ENCODE measurements at places on chromosomes 11 and 22.
A peak's percentile ranks its signal among the peaks of the same experiment; 100 is the strongest.

DNA sequence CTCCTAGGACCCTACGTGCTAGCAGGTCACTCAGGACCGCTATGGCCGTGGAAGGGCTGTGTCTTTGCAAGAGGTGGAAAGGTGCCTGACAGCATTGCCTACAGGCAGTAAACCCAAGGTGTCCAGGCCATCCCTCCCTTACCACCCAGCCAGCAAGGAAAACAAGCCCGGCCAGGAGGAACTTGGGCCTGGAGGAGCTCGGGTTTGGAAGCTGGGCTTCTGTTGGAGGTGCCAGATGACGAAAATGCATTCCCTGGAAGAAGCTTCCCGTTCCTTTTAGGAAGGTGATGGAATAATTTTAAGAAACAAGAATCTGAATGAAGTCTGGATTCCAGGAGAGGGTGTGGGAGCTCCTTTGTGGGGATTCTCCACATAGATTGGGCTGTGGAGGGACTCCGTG, 23.6 kb downstream of the FBLN1 start:
- no peak for DNase-seq

DNA sequence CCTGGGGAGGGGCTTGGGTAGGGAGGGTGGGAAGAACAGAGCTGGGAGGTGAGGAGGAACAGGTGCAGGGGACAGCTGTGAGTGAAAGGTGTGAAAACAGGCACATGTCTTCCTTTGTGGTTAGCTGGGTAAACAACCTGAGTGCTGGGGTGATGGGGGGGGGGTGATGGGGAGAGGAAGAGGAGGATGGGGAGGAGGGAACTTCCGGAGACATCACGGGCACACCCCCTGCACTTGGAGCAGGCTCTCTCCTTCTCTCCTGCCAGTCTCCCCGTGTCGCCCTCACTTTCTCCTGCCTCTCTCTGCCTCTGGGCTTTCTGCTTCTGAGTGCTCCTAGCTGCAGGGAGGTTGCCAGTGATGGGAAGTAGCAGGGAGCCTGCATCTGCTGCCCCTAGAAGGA, 8.8 kb downstream of the CXCR5 start:
- peak; percentile 57 for DNase-seq

- DNase-seq, result no peak
Observed at GRCh38 chr11:133133050-133133449, 399.3 kb downstream of the OPCML start.

DNA sequence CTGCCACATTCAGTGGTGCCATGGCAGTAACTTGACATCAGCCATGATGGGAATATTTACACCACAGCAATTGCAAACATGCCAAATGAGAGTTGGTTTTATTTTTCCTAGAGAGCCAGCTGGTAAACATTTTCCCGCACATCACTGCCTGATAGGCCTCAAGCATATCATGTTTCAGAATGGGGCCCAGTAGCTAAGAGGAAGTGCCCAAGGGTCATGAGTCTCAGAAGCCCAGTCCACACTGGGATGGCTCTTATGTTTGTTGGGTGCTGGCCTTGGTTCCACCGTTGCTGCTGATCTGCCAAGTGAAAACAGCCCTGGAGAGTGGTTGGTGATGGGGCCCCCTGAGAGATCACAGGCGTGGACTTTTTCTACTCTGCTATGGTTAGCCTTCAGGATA, 64.3 kb upstream of the NAV2 start:
- no peak for DNase-seq

- no peak for DNase-seq
Observed at GRCh38 chr11:122717264-122717867, 61.8 kb downstream of the UBASH3B start.

GRCh38 chr11:27864091-27864491, 163.8 kb upstream of the BDNF start:
- DNase-seq, result no peak

DNA sequence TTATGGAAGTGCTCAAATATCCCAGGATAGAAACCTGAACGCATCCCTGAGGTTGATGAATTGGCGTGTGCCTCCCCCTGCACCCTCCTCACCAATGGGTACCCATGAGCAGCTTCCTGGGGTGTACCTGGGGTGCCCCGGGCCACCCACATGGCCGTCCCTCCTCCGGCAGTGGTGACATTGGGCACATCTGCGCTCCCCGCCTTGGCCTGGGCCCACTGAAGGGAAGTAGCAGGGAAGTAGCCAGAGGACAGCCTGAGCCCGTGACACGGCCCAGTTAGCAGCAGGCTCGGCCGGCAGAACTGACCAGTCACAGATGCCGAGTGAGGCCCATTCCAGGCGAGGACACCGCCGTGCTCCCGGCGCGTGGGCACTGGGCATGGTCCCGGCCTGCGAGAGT, 16.7 kb downstream of the MRPL23 start:
- no peak for DNase-seq

Data from activated CD4-positive, alpha-beta T cell treated with anti-CD3 and anti-CD28 coated beads, Interleukin-2, amount 50 U/mL, for 1 hour (primary cell).